ENCODE measurements at places on chromosomes 13 and 19.
A peak's percentile ranks its signal among the peaks of the same experiment; 100 is the strongest.

- no peak for DNase-seq
Observed at GRCh38 chr19:7326105-7326877, 22.4 kb upstream of the ARHGEF18 start.

GRCh38 chr13:30034458-30034795, 184.0 kb upstream of the UBL3 start:
- DNase-seq, result no peak

GRCh38 chr13:35857769-35858168, 273.4 kb downstream of the DCLK1 start:
- DNase-seq, result no peak

GRCh38 chr19:56245121-56245740, 27.3 kb upstream of the EDDM13 start:
- no peak for DNase-seq

DNA sequence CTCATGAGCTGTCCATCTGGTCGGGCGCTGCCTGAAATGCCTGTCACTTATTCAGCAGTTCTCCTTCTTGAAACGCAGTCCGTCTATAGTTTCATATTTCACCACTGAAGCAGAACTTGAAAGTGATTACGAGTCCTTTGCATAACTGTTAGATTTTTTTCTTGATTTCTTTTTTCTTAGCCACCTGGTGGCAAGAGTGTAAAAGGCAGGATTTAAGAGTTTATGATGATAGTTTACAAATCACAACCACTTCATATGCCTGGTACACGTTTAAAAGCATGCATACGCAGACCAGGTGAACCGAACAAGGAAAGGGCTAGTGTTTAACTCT, 45.8 kb downstream of the GGACT start:
- no peak for DNase-seq

GRCh38 chr19:30106417-30107095, 164.5 kb downstream of the URI1 start:
- DNase-seq, result no peak

GRCh38 chr13:28471421-28471820, 23.5 kb downstream of the FLT1 start:
- no peak for DNase-seq

GRCh38 chr13:96034662-96035061, 18.5 kb downstream of the UGGT2 start:
- no peak for DNase-seq

GRCh38 chr13:109615721-109616420, 170.5 kb downstream of the IRS2 start:
- DNase-seq, result no peak

DNA sequence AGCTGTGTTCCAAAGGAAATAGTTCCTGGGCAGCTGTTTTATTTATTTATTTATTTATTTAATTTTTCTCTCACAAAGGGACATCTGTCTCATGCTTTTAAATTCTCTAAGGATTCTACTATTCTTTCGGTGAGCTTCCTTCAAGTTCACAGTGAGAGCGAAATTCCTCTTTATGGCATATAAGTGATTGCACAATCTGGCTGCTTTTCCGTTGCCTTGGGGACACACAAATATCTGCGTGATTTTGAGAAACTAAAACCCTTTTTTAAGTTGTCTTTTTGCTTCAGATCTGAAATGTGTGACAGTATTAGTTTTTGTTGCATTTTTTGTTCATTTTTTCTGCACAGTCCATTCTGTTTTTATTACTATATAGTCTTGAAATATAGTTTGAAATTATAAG, 19.2 kb downstream of the ZNF486 start:
- no peak for DNase-seq

- DNase-seq, result no peak
Observed at GRCh38 chr13:80708791-80709190, 367.9 kb upstream of the SPRY2 start.

- DNase-seq, result peak; percentile 60
Observed at GRCh38 chr13:109764470-109765291, 21.7 kb downstream of the IRS2 start.

- DNase-seq, result no peak
Observed at GRCh38 chr19:32101206-32101605, 244.2 kb upstream of the ZNF507 start.

DNA sequence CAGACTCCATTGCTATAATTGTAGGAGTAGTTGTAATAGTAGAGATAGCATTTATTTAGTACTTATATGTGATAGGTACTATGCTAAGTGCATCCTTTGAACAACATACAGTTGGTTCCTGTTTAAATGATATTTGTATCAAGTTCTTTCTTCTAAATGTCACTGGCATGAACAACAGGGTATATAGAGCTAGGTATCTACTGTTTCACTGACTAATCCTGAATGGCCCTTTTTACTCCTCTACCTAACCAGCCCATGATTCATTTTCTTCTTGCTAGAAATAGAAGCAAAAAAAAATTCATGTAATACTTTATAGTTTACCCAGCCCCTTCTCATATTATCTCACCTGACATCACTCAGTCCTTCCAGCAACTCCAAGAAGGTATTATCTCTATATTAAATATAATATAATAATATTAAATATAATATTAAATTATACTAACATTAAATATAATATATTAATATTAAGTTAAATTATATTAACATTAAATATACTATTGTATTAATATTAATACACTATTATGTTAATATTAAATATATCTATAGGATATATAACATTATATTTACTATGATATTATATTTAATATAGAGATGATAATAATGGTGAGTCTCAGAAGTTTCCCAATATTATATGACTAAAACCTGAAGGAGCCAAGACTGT, 74.2 kb downstream of the FRY start:
- DNase-seq, result no peak

DNA sequence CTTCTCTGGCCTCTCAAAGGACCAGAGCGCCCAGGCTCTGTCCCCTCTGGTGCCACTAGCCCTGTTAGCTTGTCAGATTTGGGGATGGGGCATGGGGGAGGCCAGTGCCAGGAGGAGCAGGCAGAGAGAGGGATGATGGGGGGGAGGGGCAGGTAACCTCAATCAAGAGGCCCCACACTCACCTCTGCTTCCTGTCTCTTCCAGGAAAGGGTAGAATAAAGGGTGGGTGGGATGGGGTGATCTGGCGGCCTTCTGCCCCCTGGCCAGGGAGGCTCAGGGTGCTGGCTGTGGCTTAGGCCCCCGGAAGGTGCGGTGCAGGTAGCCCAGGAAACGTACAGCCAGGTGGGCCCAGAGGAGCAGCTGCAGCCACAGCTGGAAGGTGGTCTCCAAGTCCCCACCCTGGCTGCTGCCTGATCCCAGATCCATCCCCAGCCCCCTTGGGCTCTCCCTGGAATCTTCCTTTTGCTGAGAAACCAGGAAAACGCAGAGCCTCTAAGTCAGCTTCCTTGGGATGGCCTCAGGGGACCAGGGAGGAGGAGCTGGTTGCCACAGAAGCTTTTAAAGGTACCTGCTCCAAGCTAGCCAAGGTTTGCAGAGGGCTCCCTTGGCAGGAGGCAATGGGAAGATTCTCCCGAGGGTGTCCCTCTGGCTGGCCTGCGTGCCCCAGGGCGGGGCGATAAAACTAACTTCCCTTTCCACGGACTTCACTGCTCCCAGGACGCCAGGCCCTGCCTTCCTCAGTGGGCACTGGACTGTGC, 5.3 kb downstream of the PRKACA start:
- DNase-seq, result no peak

DNA sequence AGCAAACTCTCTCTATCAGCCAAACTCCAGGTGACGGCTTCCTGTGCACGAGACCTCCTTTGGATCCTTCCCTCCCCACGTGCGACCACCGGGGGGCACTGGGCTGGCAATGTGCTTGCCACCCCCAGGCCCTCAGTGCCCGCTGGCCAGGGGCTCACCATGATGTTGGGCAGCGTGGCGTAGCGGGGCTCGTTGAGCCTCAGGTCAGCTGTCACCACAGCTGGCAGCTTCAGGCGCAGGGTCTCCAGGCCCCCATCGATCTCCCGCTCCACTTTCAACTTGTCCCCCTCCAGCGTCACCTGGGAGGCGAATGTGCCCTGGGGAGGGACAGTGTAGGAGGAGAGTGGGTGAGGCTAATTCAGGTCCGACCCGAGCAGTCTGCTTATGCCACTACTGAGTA, 4.8 kb upstream of the VSIG10L start:
- DNase-seq, result no peak

- DNase-seq, result peak; percentile 77
Observed at GRCh38 chr19:55344444-55344843, 4.8 kb downstream of the KMT5C start.

- no peak for DNase-seq
Observed at GRCh38 chr13:34044041-34044440, 226.1 kb downstream of the RFC3 start.

DNA sequence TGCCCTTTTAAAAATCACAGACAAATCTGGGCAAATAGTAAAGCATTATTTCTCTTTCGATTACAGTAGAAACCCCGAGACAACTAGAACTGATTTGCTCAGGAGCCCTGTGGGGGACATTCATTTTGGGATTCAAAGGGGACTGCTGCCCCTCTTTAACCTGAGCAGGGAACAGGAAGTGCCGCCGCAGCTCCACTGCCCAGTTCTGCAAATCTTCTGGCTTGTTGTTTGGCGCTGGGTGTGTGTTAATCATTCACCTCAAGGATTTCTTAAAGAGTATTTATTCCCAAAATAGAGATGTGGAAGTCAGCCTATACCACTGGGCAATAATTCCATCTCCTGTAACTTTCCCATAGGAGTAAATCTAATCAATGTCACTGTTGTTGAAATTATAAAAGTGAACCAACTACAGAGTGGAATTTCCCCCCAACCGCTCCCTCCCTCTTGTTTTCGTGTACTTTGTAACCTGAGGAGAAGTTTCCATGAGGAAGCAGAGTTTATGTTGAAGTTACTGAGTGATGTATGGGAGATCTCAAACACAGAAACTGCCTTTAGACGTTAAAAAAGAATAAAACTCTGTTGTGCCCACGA, 515.8 kb downstream of the KLF12 start:
- DNase-seq, result no peak

DNA sequence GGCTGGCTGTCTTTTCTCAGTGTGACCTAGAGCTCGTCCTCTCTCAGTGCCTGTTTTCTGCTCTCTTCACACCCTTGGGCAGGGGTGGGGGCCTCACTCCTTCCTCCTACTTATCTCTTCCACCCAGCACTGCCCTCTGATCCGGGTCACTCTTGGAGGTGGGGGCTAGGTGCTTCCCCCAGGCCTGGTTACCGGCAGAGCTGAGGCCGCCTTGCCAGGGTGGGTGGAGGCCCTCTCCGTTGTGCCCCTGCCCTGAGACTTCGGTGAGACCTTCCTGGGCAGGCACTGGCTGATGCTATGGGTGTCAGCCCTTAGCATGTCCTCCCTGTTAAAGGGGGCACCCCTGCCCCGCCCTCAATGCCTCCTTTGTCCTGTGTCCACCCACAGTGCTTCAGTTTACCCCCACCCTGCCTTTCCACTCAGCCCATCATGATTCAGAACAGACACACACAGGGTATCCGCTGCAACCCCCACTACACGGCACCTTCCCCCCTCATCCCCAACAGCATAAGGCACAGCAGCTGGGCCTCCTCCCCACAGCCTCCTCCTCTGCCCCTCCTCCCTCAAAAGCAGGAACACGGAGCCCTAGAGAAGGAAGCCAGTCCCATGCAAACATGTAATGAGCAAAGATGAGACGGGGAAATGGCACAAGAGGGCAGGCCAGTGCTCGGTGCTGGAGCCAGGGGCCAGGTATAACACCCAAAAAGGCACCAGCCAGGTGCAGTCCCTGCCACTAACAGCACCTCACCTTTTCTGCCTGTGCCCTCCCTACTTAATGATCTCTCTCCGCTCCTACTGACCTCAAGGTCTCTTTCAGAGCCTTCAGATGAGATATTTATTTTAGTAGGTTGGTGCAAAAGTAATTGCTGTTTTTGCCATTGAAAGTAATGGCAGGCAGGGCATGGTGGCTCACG, 9.8 kb downstream of the ZGLP1 start:
- no peak for DNase-seq

DNA sequence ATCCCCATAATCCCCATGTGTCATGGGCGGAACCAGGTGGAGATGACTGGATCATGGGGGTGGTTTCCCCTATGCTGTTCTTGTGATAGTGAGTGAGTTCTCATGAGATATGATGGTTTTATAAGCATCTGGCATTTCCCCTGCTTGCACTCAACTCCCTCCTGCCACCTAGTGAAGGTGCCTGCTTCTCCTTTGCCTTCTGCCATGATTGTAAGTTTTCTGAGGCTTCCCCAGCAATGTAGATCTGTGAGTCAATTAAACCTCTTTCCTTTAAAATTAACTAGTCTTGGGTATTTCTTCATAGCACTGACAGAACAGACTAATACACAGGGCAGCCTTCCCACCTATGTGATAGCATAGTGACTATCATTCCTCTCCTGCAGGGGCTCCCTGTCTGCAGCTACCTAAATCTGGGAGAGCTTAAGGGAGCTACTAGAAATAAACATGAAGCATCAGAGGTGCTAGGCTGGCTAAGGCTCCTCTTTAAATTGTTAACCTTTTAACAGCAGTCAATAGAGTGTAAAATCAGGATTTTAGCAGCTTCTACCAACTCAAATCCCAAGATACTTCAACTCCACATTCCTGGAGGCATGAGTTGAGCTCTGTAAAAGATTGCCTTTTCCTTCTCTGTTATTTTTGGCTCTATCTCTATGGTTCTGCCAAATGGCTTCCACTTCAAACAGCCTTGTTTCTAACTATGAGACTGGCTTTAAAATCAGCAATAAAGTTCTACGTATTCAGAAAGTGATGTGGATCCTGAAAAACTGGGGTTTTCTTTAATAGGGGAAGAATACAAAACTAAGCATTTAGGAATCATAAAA, 112.3 kb downstream of the VWA8 start:
- no peak for DNase-seq

GRCh38 chr19:50719566-50719965, at the start of gene SHANK1:
Gene SHANK1, minus strand, starts transcription at chr19:50719802. Its CDS starts 2,883 bp downstream, at chr19:50716919.
- no peak for DNase-seq

- peak; percentile 13 for DNase-seq
Observed at GRCh38 chr13:69970520-69970919, 137.1 kb upstream of the ATXN8OS start.

DNA sequence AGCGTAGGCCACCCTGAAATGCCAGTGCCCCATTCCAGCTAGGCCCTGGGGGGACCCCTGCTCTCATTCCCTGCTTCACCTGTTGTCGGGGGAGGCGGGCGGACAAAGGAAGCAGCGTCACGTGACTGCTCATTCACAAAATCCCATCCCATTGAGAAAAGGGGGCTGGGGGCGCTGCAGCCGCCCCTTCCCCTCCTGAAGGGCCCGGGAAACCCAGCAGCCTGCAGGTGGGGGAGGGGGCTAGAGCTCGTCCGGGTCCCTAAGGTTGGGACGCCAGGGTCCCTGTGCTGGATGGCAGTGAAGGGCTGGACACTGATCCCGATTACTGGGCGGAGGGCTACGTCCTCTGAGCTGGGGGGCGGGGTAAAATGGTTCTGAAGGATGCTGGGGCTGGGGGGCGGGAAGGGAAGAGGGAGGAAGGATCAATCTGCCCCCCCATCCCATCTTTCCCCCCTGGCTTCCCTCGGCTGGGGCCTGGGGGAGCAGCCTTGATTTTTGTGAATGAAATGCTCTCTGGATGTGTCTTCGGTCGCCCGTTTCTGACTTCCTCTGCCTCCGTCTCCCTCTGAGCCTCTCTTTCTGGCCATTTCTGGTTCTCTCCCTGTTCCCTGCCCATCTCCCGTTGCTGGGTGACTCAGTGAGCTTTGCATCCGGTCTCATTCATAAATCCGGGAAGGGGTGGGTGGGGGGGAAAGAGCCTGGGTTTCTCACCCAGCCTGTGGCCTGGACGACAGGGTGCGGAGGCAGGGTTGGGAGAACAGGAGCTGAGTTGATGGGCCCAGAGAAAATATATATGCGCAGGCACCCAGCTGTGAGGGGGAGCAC, 816 bp downstream of the SPRED3 start:
- DNase-seq, result peak; percentile 29

Measured in head of caudate nucleus (tissue), 42 donors.